Spinal cord (tissue), 10 donors: ENCODE measurements at places on chromosomes 2 and 18.

- no peak for DNase-seq
These were observed 85.9 kb downstream of the FANCL start for GRCh38 chr2:58155160-58155778.

DNA sequence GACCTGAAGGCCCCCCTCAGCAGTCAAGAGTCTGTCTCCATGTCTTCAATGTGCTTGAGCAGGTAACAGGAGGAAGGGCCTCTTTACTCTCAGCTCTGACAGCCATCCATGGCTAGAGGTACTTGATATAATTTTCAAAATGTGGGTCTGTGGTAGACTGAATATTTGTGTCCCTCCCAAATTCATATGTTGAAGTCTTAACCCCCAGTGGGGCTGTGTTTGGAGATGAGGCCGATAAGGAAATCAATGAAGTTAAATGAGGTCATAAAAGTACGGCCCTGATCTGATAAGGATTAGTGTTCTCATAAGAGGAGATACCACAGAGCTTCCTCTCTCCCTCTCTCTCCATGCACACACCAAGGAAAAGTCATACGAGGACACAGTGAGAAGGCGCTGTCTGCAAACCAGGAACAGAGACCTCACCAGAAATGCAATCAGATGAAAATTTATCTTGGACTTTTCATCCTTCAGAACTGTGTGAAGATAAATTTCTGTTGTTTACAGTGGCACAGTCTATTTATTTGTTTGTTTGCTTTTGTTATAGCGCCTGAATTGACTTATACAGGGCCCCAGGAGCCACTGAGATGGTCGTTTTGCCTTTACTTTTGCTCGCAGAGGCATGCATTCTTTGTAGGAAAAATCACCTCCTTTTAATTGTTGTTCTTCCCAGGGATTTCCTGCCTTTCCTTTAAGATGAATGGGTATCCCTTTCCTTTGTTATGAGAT lies 274.8 kb upstream of the TRIB2 start:
- no peak for DNase-seq

GRCh38 chr2:220036431-220036830 lies 409.0 kb downstream of the SLC4A3 start:
- no peak for DNase-seq

DNA sequence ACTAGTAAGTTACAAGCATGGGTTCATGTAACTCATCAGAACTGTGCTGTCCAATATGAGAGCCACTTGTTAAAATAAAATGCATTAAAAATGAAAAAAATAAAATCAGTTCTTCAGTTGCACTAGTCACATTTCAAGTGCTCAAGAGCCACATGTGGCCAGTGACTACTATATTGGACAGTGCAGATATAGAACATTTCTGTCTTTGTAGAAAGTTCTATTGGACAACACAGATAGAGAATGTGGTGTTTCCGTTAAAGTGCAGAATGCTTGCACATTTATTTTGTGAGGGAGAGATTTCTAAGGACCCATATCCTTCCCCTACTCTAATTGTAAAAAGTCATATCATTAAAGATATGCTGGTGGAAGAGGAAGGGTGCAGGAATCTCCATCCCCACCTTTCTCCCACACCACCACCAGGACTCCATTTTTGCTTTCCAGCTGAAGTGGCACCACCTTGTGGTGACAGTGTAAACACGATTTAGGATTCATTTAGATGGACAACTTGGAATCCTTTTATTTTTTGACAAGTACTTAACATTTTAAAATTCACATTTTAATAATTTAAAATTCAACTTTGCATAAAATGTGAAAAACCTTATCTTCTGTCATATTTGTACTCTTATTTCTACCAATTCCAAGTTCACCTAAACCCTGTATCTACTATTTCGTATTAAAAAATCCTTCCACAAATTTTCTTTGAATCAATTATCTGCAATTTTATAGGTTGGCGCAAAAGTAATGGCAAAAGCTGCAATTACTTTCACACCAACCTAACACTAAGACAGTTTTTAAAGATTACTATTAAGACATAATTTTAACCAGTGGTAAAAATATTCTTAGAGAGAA lies 9.4 kb upstream of the CD302 start:
- DNase-seq: no peak

GRCh38 chr18:32920796-32921787 lies 148.3 kb upstream of the KLHL14 start:
- DNase-seq: no peak
